ENCODE measurements at places on chromosomes 3 and 15.

- DNase-seq = no peak
These were observed 1.5 kb downstream of the TMEM44 start for GRCh38 chr3:194631696-194632095.

GRCh38 chr3:149247008-149247710, 25.5 kb upstream of the CP start:
- DNase-seq = no peak

DNA sequence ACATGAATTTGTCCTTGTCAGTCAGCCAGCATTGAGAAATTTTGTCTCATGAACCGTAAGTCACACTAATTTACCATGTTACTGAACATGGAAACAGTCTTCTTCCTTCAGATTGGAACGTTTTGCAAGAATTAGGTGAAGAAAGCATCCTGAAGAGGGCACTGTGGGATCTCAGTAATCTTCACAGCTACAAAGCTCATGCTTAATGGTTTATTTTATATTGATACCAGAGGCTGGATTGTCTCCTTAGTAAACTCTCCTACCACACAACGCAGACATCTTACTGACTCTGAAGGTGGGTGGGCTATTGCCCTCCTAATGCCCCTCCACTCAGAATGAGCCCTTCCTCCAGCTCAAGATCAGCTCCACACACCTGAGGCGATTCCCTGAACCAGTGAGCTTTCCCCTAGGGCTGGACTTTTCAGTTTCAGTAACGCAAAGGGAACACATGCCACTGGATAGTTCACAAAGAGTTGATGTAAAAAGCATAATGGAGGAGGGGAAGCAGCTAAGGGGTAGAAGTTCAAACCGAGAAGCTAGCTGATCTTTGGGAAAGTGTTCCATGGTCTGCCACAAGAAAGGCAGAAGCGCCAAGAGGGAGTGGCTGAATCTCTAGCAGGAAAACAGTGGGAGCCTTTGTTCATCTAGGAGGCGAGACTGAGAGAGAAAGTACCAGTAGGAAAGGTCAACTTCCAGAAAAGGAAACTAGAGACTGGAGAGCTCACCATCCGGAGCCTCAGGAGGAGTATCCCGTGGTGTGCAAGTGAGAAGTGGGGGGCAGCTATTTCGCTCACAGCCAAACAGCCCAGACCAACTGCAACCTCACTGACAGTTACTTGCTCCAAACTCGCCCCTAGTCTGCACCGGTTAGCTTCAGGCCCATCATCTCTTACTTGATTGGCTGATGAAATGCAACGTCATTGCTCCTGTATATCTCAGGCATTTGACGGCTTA, at the start of gene SLC9C1:
Gene SLC9C1 (minus strand): TSS at position 849 of the 954 bp plus-strand sequence. CDS start 7,425 bp downstream, outside the sequence.
- DNase-seq = peak; percentile 38

DNA sequence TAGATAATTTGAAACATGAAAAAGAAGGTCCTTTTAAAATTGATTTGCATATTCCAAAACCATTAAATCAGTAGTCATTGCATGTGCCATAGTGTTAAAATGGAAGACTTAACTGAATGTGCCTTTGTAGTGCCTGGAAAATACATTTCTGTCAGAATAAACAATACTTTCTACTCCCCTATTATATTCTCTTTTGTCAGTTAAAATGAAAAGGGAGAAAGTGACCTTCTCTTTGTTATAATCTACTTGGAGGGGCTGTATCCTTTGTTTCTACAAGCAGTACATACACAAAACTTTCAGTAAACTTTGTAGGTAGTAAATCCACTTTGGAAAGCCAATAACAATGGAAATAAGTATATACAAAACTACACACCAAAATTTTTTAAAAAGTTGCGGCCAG, 189.5 kb downstream of the NLGN1 start:
- no peak for DNase-seq

GRCh38 chr15:85316244-85316934, 64.0 kb upstream of the AKAP13 start:
- no peak for DNase-seq

GRCh38 chr3:180048103-180048502, 11.4 kb upstream of the PEX5L start:
- no peak for DNase-seq

GRCh38 chr3:143203848-143204247, 84.3 kb downstream of the CHST2 start:
- no peak for DNase-seq

- no peak for DNase-seq
These were observed 21.8 kb downstream of the MYH15 start for GRCh38 chr3:108488631-108489030.

GRCh38 chr3:2661078-2661477, 449.1 kb downstream of the IL5RA start:
- DNase-seq = no peak

GRCh38 chr3:77563012-77563411, 523.1 kb downstream of the ROBO2 start:
- no peak for DNase-seq

- no peak for DNase-seq
These were observed 21.4 kb downstream of the CHDH start for GRCh38 chr3:53824795-53825194.
